Stimulated activated CD8-positive, alpha-beta memory T cell treated with anti-CD3 and anti-CD28 coated beads, Interleukin-4, amount 100 ng/mL, for 1 hour (primary cell): ENCODE measurements at places on chromosomes 1 and 21.

DNA sequence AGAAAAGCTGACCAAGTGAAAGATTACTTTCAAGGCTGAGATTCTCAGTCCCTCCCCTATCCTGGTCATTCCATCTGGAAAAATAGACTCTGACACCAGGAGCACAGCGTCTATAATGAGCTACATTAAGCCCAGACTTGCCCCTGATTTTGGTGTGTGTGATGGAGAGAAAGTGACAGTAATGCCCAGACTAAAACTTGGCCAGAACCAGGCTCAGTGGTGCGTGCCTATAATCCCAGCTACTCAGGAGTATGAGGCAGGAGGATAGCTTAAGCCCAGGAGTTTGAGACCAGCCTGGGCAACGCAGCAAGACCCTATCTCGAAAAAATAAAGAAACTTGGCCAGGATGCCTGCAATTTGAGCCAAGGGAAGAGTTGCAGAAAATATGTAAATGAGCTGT, 15.9 kb downstream of the PLEKHA6 start:
- DNase-seq = no peak

DNA sequence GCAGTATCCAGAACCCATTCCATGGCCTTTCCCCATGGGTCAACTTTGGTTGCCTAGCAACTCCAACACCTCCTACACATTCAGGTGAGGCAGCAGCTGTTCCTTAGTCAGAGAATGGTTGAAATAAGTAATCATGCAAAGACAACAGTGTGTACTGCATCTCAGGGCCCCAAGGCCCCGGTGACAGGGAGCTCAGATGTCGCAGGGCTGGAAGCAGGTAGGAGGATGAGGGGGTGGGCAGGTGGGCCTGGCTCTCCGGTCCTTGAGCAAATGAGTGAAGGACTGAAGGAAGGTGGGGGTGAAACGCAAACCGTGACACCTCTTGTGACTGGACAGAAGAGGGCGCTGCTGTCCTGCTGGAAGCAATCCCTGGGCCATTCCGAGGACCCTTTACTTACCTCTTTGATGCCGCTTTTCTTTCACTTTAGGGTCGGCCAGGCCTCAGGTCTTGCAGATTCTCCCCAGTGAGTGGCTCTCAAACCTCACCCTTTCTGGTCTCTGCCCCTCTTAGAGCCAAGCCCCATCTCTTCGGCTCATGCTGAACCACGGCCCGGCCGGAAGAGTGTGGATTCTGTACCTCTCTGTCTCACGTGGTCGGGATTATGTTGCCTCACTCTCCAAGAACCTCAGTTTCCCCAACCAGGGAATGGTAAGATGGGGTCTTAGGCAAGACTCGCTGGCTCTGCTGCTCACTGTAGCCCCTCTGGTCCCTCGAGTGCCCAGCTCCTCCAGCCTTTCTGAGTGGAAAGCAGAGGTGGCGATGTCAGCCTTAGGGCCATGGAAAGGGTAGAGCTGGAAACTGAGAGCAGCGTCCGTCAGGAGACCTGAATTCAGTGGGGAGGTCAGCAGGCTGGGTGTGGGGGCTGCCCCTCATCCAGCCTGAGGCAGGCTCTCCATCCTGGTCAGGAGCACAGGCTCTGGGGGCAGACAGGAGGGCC, 5.6 kb upstream of the KCNA10 start:
- no peak for DNase-seq

DNA sequence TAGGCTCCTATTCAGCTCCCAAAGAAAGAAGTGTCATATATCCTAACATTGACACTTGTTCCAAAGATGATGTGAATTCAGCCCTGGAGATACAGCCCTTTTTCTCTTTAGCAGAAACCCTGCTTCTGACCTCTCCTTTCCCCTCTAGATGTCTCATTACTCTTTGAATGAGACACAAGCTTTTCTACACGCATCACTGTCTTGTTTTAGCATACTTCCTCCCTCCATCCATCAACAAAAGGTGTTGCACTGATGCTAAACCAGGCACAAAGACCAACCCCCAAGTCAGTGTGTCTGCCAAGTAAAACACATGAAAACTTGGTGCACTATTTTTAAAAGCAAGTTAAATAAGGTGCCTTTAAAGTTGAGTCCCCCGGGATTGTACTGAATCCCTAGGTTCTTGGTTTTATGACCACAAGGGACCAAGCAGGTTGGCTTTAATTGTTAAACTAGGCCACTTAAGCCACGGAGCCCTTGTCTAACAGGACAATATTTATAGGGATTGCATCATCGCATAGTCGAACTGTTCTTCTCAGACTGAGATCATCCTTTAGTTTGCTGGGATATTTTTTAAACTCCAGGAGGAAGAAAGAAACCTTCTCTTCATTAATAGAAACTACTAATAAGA, 101.0 kb upstream of the GUCA2B start:
- no peak for DNase-seq

GRCh38 chr1:107483949-107484348, 343.1 kb downstream of the NTNG1 start:
- no peak for DNase-seq

DNA sequence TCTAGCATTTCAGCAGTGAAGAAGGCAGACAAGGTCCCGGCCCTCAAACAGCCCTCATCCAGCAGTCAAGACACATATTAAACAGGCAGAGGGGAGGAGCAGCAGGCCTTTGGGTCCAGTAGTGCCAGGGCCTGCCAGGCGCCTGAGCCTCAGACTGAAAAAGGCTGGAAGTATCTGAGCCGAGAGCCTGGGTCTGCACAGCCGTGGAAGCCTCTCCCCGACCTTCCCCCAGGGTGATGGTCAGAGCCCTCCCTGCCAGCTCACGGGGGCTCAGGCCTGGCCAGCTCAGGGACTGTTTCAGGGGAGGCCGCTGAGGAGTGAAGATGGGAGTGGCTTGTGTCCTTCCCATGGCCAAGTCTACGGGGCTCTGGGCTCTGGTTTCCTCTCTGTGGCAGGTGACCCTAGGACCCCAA, 565.2 kb downstream of the PTPRU start:
- no peak for DNase-seq

- no peak for DNase-seq
These were observed 306.2 kb downstream of the NFIA start for GRCh38 chr1:61388566-61388965.

DNA sequence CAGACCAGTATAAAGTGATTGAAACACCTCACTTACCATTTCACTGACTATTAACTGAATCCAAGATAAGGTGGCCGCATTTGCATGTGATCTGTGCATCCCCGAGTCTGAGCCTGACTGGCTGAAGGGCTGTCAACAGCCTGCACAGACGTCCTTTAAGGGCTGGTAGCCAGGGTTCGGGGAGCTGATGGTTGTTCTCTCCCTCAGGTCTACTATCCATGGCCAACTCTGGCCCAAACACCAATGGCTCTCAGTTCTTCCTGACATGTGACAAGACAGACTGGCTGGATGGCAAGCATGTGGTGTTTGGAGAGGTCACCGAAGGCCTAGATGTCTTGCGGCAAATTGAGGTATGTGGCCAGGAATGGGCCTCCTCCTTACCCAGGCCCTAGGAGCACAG, 14.0 kb downstream of the PPIE start:
- DNase-seq = no peak

DNA sequence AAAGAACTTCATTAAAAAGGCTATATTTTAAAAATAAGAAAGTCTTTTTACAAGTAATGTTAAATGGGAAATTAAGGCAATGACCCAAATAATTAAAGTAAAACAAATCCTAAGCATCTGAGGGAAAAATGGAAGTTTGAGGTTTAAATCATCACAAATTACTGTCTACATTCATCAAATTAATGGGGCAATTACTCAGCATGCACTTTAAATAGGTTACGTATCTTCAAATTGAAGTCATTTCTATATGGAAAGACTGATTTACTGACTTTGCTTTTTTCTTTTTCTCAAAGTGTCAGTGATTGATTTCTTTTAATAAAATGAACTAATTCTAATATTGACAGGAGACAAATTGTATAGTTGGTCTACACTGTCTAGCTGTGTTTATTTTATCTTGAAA, 1452.3 kb downstream of the NCAM2 start:
- DNase-seq = no peak

GRCh38 chr21:35850029-35850428, 210.3 kb downstream of the SETD4 start:
- no peak for DNase-seq

DNA sequence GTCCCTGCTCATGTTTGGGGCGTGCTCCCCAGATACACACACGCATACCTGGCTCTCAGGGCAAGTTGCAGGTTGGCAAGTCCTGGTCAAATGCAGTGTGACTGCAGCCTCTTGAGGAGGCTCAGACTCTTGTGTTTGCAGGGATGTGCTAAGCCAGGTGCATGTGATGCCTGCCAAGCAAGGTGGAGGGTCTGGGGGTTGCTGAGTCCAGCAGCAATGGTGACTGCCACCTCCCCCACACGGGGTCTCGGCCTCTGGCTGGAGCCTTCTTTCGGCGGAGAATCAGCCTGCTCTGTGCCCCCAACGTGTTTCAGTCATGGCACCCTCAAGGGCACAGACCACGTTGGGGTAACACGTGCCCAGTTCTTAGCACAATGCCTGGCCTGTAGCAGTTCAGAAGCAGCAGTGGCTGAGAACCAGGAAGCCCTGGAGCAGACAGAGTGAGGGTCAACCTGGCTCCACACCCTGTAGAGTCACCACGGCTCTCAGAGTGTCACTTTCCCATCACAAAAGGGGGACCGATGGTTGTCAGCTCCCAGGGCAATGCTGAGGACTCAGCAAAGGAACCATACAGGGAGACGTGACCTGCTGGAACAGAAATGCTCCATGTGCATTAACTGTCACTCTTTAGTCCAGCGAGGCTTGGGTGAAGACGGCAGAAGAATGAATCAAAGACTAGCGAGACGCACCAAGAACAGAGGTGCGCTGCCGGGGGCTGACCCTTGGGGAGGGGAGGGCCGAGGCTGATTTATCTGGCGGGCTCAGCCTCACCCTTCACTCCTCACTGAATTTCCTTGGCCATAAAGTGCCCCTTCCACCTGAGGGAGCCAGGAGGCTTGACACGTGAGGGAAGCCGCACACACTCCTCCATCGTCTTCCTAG, 109.0 kb downstream of the PGBD5 start:
- DNase-seq = no peak

DNA sequence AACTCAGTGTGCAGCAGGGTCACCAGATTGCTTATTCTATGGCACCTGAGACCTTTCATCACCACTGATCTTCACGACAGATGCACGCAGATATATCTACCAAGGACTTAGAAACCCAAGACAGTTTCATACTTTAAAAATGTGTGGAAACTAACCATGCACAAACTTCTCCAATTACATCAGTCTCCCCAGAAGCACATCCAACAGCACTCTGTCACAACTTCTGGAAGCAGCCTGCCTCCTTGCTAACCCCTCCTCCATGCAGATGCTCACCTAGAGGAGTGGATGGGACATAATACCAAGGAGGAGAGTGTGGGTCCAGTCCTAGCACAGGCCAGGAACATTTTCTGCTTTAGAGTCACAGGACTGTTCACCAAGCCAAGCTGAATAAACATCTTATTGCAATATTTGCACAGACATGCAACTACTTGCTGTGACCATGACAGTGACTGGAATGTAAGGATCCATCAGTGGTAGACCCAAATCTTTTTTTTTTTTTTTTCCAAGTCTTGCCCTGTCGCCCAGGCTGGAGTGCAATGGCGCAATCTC, 69.4 kb downstream of the HIVEP3 start:
- DNase-seq = no peak

DNA sequence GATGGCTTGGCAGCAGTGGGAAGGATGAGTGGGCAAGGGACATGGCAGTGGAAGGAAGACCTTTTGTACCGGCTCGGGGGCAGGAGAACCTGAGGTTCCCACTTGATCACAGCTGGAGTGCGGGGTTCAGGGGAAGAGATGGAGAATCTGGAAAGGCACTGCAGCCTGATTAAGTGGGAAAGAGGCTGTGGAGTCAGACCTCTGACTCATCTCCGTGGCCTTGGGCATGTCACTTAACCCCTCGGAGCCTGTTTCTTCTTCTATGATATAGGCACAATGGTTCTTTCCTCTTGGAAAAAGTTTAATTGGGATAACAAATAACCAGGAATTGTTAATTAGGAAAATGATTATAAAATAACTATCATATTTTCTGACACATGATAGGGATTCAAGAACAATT, 13.1 kb upstream of the TMEM61 start:
- DNase-seq = no peak

DNA sequence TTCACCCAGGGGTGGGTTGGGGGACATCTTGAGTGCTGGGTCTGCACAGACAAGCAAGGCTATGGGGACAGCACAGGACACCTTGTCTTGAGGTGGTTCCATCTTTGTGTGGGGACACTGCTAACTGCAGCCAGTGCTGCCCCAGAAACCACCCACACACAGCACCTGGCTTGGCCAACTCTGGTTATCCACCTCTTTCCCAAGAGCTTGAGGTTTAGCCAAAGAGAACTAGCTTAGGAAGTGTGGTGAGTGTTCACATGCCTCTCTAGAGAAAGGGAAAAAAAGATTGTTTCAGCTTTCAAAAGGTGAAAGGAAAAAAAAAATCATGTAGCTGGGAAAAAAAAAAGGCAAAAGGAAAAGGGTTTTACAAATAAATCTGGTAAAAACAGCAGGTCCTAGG, 32.4 kb downstream of the BCAR3 start:
- no peak for DNase-seq

DNA sequence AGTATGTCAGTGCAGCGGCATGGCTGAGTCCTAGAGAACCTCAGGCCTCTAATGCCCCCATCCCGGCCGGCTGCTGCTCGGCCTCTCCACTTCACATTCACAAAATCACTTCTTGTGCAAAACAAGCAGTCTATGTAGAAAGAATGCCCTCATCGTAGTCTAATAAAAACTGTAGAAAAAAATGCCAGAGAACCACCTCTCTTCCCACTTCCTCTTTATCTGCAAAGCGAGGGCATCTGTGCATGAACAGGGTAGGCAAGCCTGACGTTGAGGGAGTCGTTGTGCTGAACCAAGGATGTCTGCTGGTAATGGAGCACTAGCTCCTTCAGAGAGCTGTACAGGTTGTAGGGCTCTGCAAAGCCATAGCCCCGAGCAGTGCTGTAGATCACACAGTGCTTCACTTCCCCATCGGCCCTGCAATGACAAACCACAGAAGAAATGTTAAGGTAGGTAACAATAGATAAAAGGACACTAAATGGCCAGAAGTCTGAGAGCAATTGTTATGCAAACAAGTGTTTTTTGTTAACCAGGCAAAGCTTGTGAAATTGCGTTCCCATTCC, 88.9 kb downstream of the PIK3R3 start:
- DNase-seq = no peak

DNA sequence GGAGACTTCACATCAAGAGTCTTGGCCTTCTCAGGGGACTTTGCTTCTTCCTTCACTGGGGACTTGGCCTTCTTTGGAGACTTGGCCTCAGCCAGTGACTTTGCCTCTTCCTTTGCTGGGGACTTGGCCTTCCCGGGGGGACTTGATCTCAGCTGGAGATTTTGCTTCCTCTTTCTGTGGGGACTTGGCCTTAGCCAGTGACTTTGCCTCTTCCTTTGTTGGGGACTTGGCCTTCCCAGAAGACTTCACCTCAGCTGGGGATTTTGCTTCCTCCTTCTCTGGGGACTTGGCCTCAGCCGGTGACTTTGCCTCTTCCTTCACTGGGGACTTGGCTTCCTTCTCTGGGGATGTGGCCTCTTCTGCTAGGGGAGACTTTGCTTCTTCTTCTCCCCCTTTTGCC, 13.5 kb upstream of the CD2 start:
- no peak for DNase-seq
